Karpas-422 (cell line): ENCODE measurements at places on chromosomes 3 and 15. TPM values are rescaled to one million over a fixed set of nuclear protein-coding genes. Genes with fewer than 3 reads are reported as not detected.
A peak's percentile ranks its signal among the peaks of the same experiment; 100 is the strongest.

Gene SNRPA1
- total RNA-seq, result 52.3 and 53.4 TPM in 2 replicates

Gene FOXB1
- total RNA-seq, result not detected in 2 replicates

- DNase-seq, result no peak
These were observed 287.0 kb downstream of the ZIC4 start for GRCh38 chr3:147119346-147119745.

DNA sequence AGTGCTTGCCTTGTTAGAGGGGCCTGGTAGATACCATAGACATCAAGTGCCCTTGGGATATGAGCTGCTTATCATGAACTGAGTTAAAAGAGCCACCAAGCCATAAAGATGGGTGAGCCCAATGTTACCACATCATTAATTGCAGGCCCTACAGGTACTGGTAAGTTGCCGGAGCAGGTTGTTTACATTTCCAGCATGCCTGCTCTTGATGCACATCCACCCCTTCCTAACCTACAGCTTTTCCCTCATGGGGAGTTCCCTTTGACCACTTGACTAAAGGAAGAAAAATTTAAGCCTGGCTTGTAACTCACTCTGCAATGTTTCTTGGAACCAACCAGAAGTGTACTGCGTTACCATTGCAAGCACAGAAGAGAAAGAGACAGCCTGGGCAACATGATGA, 24.7 kb upstream of the ULK4 start:
- DNase-seq, result no peak

DNA sequence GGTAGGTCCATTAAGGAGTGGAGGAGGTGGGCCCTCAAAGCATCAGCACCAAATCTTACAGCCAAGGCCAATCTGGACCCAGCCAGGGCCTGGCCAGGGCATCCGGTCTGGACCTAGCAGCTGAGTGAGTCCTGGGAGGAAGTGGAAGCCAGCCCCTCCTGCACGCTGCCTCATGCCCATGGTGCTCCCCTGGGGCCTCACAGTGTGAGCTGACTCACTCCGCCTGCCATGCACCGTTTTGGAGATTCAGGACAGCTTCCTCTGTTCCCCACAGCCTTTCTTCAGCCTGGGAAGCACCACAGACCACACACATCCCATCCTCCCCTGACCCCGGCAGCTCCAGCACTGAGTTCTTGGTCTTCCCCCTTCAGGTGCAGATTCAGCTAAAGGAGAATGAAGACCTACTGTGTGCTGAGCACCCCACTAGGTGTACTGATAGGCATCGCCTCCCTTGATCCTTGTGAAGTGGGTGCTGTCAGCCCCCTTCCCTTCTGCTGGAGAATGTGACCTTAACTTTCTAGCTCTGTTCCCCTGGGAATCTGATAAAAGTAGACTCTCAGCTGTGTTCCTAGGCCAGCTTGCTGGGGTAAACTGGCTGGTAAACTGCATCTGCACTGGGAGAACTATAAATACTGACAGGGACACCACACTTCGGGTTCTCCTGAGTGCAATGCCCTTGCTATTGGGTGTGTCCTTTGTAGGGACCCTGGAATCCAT, 36.8 kb upstream of the SEC13 start:
- DNase-seq, result peak; percentile 80

GRCh38 chr15:73921254-73921925, 4.9 kb upstream of the LOXL1 start:
- DNase-seq, result no peak

DNA sequence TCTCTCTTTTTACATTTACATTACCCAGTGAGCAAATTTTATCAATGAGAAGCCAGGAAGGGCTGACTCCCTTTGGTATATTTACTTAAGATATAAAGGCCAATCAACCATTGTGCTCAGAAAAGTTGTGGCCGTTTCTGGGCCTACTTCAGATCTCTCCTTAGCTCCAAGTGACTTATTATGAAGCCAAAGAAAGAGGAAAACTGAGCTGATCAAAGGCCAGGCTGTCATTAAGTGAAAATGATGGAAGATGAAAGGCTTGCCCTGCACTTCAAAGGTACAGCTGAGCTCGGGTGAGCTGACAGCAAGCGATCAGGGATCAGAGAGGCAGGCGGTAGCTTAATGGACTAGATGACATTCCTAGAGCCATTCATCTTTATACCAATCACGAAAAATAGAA, 24.8 kb downstream of the VGLL4 start:
- DNase-seq, result no peak

DNA sequence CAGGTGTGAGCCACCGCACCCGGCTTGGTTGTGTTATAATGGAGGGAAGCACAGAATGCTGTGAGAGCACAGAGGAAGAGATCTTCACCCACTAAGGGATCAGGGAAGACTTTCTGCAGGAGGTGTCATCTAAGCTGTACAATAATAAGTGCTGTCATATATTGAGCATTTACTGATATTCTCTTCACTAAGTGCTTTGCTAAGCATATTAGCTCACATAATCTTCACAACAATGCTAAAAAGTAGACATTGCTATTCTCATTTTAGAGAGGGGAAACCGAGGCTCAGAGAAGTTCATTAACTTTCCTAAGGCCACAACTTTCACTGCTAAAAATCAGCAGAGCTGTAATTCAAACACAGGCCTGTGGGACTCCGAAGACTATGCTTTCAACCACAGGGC, 115.3 kb downstream of the CORO2B start:
- no peak for DNase-seq

- DNase-seq, result no peak
These were observed 291.2 kb downstream of the FAM43A start for GRCh38 chr3:194976874-194977273.

- peak; percentile 70 for DNase-seq
These were observed 15.6 kb upstream of the WNT7A start for GRCh38 chr3:13895155-13896105.

GRCh38 chr15:52200831-52201365, 9.7 kb upstream of the GNB5 start:
- no peak for DNase-seq
